ENCODE measurements at places on chromosomes 4 and X. TPM values are rescaled to one million over a fixed set of nuclear protein-coding genes. Genes with fewer than 3 reads are reported as not detected.
A peak's percentile ranks its signal among the peaks of the same experiment; 100 is the strongest.

DNA sequence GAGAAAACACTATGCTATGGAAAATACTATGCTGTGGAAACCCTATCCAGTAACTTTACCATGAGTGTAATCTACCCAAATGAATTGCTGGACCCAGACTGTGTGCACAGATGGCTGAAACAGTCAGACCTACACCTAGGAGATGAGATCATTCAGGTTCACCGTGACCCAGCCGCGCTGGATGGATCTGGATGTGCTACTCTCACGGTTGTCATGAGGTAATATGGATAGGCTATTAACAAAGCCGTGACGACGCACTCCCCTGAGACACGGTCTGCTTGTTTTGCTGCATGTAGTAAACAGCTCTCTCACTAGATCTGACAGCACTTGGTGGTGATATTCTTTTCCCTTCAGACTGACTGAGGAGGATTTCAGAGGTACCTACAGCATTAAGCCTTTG lies 832.5 kb upstream of the GRID2 start:
- DNase-seq = no peak

DNA sequence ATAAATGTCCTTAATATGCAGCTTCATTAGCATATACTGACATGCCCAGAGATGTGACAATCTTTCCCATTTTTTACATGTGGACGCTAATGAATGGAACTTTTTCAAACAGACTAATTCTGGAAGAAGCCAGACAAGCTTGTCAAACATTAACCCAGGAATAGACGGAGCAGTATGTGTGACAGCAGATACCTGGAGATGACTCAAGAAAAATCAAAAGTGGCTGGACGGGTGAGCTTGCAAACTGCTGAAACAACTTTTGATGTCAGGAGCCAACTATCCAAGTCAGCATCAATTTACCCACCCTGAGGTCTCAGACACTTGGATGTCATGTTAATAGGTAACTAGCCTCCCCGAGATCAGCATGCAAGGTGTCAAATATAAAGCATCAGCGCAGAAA lies 183.0 kb downstream of the PACRGL start:
- no peak for DNase-seq

DNA sequence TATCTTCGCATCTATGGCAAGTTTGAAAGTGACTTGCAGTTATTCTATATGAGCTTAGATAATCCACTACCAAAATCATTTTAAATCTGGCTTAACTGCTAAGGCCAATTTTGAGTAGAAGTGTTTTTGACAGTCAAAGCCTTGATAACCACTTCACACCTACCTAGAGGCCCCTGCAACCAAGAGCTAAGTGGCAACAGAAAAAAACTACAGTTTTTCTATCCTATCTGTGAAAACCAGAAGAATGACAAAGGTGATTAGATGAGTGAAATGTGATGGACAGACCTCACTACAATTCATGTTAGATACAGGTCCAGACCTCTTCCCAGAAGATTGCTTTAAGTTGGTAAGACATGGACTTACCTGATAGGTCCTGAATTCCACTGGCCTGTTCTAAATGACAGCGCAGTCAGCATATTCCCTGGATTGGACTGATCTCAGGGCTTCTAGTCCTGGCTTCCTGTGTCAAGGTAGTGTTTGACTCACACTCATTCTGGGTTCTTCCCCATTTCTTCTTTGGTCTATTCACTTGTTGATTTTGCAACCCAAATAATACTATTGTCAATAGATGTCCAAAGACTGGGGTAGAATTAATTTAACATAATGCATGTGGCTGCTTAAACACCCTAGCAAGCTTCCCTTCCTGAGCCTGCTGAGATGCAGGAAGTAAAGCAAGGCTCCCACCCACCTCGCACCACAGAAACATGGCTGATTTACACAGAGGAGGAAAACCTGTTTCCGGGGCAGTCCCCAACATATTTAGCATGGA lies 65.1 kb downstream of the PPP3CA start:
- DNase-seq = no peak

GRCh38 chr4:114527170-114527569 lies 71.4 kb upstream of the UGT8 start:
- no peak for DNase-seq

GRCh38 chr4:9964879-9965278 lies 56.4 kb downstream of the SLC2A9 start:
- DNase-seq = no peak

Gene TMA16
- 21.1 TPM for total RNA-seq

GRCh38 chrX:49978176-49978575 lies 55.8 kb downstream of the CLCN5 start:
- DNase-seq = no peak

GRCh38 chr4:150418757-150419410 lies 163.1 kb upstream of the MAB21L2 start:
- no peak for DNase-seq

- DNase-seq = no peak
Observed at GRCh38 chr4:16171831-16172230, 54.4 kb downstream of the TAPT1 start.

DNA sequence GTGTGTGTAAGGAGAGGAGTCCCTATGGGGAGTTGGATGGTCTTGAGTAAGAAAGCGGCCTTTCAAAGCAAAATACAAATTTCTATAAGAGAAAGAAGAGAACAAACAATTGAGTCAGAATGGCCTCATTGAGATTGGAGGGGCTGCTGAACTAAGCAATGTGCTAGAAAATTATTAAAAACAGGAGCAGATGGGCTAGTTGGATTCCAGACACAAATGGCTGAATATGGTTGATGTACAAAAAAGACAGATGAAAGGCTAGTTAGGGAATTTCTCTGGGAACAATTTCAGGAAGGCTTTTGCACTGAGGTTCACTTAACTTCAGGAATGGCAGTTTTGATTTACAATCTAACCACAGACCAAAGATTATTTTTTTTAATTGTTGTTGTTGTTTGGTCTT lies 1806.8 kb upstream of the TENM3 start:
- no peak for DNase-seq

DNA sequence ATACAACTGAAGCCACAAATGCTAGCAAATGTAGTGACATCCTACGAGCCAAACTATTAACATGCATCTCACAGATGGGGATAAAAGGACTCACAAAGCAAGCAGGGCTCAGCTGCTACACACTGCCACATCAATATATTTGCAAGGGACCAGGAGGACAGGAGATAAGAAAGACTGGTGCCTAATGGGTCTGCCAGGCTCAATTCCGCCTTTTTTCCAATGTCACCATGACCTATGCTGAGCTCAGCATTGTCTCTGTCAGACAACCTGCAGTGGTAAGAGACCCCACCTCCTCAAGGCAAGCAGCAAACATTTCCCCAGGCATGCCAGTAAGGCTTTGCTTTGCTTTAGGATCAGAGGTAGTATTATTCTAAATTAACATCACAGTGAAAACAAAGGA lies 435 bp downstream of the DCX start:
- no peak for DNase-seq

Gene PNMA6F
- total RNA-seq = not detected

Gene JCHAIN
- 14.1 TPM for total RNA-seq

GRCh38 chr4:74397748-74398426 lies 32.9 kb downstream of the EREG start:
- no peak for DNase-seq

DNA sequence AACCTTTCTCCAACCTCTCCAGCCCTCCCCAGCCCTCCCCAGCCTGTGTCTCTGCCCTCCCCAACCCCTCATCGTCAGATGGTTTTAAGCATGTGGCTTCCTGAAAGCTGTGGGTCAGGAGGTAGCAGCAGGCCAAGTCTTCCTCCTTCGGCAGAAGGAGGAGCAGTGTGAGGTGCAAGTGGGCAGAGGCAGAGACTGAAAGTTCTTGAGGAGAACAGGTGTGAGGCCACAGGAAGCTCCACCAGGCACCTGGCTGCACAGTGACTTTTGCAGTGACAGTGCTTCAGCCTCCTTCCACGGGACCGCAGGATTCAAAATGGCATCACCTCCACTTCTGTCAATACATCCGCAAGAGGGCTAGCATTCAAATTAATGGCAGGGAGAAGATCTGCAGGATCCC lies 203.9 kb upstream of the LEF1 start:
- no peak for DNase-seq

DNA sequence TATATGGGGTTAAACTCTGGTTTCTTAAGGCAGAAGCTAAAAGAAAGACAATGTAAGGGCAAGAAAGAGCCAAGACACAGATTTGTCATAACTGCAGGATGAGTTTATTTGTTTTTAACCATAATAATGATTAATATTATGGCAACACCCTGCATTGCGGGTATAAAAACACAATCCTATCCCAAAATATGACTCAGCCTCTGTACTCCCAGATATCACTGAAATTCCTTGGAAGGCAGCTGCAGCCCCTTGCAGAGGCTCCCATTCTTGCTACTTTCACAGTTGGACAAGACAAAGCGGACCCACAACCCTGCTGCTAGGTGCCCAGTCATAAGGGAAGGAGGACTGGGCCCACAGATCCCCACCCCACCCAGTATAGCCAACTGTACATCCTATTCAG lies 20.4 kb upstream of the FGF16 start:
- peak; percentile 55 for DNase-seq

- no peak for DNase-seq
Observed at GRCh38 chr4:80515496-80515895, 180.0 kb downstream of the CFAP299 start.

DNA sequence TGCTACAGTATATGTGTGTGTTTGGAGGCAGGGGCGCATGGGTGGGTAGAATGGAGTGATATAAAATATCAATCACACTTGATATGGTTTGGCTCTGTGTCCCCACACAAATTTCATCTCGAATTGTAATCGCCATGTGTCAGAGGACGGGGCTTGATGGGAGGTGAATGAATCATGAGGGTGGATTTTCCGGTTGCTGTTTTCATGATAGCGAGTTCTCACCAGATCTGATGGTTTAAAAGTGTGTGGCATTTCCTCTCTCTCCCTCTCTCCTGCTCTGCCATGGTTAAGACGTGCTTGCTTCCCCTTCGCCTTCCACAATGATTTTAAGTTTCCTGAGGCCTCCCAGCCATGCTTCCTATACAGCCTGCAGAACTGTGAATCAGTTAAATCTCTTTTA lies 14.8 kb downstream of the SOWAHB start:
- DNase-seq = peak; percentile 36

Gene PAGE4
- total RNA-seq = not detected

GRCh38 chr4:32133141-32133540 lies 1413.0 kb downstream of the PCDH7 start:
- no peak for DNase-seq

Gene DUX4
- total RNA-seq = not detected

GRCh38 chr4:44842531-44842930 lies 116.2 kb upstream of the GNPDA2 start:
- no peak for DNase-seq

GRCh38 chr4:28562913-28563312 lies 1702.3 kb downstream of the STIM2 start:
- DNase-seq = no peak

Gene MUC7
- total RNA-seq = not detected

GRCh38 chr4:152734699-152735050 lies 44.9 kb downstream of the TIGD4 start:
- DNase-seq = no peak

DNA sequence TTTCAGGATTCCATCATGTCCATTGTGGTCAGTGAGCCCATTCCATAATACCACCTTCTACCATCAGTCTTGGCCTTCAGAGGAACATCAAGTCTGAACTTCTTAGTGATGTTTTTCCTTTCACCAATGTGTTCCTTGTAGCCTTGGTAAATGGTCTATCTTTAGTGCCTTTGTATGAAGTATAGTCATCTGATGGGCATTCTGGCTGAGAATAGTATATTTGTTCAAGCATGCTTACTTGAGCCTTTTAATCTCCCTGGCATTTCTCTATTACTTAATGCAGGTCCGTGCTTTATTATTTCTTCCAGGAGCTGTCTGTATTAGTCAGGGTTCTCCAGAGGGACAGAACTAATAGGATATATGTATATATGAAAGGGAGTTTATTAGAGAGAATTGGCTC lies 99.7 kb downstream of the TLL1 start:
- DNase-seq = peak; percentile 25

Gene CDS1
- total RNA-seq = 0.26 TPM

DNA sequence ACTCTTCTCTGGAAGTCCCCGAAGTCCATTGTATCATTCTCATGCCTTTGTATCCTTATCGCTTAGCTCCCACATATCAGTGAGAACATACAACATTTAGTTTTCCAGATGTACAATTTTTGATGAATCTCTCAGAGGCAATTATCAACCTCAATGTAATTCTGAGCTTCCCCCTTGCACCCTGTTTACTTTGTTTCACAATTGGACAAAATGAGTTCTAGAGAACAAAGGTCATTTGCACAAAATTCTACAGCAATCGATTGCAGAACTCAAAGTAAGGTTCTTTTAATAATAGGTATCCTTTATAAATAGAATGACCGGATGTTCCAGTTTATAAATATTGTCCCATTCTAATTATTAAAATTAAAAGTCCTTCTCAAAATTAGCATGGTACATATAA lies 79.3 kb downstream of the SLC16A2 start:
- no peak for DNase-seq

DNA sequence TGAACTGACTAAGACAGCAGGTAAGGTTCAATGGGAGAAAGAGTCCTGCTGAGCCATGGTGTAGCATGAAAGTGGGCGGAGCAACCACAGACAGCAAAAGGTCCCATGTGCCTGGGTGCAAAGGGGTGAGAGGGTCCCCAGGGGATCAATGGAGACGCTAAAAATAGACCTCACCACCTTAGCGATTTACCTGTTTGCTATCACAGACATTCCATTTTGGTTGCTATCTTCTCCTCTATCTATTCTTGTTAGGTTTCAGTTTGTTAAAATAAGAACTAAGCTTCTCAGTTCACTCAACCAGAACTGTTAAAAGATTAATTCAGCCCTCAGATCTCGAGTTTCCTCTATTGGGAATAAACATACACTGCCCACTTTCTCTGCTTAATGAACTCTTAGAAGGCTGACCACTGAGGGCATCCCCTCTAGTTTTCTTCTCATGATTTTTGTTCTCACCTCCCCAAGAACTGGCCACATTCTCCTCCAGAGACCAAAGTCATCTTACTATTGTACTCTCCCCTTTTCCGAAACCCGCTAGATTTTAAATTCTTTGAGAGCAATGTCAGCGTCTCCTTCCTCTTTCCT lies 136.7 kb downstream of the PARM1 start:
- no peak for DNase-seq

- no peak for DNase-seq
Observed at GRCh38 chr4:108635070-108635655, 14.8 kb downstream of the RPL34 start.

Gene CXCL3
- total RNA-seq = 2.5 TPM

Gene SLC7A11
- total RNA-seq = 74.8 TPM

DNA sequence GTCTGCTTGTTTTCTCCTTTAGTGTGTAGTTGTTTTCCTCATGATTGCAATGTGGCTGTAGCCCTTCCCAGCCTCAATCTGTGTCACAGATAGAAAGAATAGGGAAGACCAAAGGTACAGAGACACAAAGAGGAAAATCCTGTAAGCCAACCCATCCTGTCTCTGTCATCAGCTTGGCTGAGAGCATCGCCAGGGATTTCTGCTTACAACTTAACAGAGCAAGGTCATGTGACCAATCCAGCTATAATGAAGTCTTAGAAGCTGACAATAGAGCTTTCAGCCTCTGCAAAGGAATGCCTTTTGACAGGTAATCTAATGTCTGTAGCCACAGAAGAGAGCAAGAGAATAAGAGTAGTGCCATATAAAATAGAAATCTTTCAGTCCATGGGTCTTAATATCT lies 1598.0 kb upstream of the AGA start:
- DNase-seq = no peak

Gene AKAP4
- not detected for total RNA-seq

- no peak for DNase-seq
Observed at GRCh38 chr4:88606832-88607231, 14.6 kb downstream of the HERC3 start.

Gene SLC6A14
- total RNA-seq = not detected

Gene PWWP3B
- total RNA-seq = not detected

Gene PITX2
- 0.26 TPM for total RNA-seq

GRCh38 chr4:26034849-26035248 lies 120.8 kb downstream of the SMIM20 start:
- DNase-seq = no peak

Data from fibroblast of lung (primary cell).